Pons (tissue), 1 donor: ENCODE measurements at places on chromosomes 3 and 15.

GRCh38 chr3:197501879-197502620, 53.7 kb downstream of the BDH1 start:
- peak; percentile 73 for DNase-seq

GRCh38 chr3:190737446-190737845, 125.0 kb downstream of the GMNC start:
- no peak for DNase-seq

- DNase-seq, result no peak
Observed at GRCh38 chr3:23663661-23664186, 142.0 kb upstream of the UBE2E1 start.

GRCh38 chr3:55482496-55483195, 4.5 kb downstream of the WNT5A start:
- no peak for DNase-seq

DNA sequence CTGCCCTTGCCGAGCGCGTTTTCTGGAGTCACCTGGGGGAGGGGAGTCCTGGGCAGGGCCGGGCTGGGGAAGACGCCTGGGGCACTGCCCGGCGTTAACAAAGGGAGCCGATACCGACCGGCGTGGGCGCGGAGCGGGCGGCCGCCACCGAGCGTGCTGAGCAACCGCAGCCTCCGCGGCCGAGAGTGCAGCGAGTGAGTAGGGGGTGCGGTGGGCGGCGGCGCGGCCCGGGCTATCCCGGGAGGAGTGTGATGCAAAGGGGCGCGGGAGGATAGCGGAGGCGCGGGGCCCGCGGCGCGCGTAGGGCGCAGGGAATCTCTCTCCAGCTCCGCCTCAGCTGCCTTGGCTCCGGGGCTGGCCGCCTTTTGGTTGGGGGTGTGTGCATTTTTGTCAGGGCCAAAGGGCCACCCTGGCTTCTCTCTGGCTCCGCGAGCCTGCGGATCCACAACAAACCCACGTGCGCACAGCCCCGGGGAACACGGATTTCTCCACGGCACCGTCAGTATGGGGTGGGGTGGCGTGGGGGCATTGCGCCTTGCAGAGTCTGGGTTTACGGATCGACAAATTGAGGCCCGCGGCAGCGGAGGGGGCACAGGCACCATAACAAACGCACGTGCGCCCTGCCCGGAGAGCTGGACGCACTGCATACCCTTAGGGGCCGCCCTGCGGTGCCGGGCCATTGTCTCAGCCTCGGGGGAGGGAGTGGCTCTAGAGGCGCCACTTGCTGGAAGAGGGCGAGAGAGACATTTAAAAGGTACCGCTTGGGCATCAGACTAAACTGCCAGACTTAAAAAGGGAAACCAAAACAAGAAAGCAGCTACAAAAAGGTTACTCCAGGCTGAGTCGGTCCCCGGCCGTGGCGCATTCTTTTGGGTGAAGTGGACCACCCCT, 560 bp downstream of the ST6GAL1 start:
- no peak for DNase-seq

DNA sequence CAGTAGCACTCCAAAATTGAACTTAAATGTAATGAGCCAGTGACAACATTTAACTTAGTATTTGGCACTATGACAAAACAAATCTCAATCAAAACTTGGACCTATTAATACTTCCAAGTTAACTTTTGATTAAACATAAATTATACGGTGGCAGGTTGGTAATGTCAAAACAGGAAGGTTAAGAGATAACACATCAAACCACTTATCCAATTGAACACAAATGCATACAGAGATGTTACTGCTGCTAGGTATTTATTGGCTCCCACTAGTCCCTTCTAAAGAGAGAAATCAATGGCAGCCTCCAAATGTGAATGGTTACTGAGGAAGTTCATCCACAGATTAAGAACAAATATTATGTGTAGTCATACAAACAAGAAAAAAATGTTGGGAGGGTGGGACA, 1.8 kb downstream of the GSK3B start:
- peak; percentile 31 for DNase-seq

- DNase-seq, result no peak
Observed at GRCh38 chr3:86782286-86782685, 208.7 kb downstream of the VGLL3 start.

DNA sequence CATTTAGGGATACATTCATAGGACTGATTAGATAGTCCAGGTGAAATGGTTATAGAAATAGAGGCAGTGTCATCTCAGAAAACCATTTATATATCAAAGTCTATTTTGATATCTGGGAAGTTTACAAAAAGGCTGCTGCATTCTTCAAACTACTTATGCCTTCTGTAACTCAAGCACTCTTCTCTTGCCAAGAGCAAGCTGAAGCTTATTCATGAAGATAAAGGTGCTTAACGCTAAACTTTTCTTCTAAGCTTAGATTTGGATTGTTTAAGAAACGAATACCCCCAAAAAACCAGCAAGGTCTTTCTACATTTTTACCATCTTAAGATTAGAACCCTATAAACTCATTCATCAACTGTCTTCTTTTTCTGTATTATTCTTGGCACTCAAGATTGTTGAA, 23.3 kb upstream of the USF3 start:
- DNase-seq, result no peak
